ENCODE measurements at places on chromosomes 16 and 17.
A peak's percentile ranks its signal among the peaks of the same experiment; 100 is the strongest.

GRCh38 chr16:61813339-61813738 is 222.9 kb downstream of the CDH8 start:
- DNase-seq = no peak

GRCh38 chr17:20203761-20204263 is 194.7 kb downstream of the SPECC1 start:
- no peak for DNase-seq

DNA sequence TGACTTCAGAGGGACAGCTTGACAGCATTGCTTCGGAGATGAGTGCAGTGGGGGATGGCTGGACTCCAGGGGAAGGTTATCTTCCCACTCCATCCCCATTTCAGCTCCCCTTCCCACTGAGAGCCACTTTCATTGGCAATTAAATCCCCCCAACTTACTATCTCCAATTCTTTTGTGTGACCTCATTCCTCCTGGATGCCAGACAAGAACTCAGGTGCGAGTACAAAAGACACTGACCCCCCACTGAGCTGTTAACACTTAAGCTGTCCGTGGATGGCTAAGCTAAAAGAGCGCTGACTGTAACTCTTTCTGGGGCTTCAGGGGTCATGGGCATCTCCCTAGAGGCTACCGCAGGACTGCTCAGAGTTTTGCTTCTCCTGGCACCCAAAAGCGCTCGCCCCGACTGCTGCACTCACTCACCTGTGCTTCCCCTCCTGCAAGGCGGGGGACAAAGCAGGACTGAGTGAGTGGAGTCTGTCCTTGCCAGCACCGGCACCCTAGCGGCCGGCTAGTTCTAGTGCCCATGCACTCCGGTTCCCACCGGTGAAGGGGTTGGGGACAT is 44.8 kb upstream of the FBXO47 start:
- DNase-seq = no peak

- peak; percentile 78 for DNase-seq
These were observed at the start of gene LIMD2 for GRCh38 chr17:63699638-63700527. TSS of gene LIMD2 (minus strand) at chr17:63700125. CDS start at chr17:63699298, 827 bp downstream.

DNA sequence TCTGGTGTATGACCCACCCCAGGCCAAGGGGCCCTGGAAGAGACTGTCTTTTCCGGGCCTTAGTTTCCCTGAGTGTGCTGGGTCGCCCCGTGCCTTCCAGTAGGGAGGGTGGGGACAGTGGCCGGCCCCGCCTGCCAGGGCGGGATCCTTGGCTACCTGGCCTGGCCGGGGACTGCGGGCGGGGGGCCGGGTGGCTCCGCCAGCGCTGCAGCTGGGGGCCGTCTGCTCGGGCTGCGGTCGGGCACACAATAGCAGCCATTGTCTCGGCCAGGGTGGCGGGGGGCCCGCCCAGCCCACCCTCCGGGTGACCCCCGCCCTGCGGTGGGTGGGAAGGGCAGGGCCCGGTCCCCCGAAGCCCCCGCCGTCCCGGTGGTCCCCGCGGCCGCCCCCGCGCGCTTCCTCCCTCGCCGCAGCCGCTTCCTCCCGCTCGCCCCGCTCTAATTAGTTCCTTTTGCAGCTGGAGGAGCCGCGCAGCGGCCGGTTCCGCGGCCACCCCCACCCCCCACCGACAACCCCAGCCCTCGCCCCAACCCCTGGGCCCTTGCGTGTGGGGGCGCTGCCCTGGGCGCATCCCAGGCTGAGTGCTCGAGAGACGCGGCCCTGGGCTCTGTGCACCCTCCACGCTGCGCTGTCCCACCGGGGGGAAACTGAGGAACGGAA is 11.6 kb downstream of the GLIS2 start:
- DNase-seq = no peak
